ENCODE measurements at places on chromosomes 11 and 22. TPM values are rescaled to one million over a fixed set of nuclear protein-coding genes. Genes with fewer than 3 reads are reported as not detected.

GRCh38 chr11:112225753-112226061, 521 bp upstream of the PTS start:
- H3K27ac ChIP-seq, result peak overlapping the region; percentile 99
- peaks cover 4% of the 10 kb centered on the region for H3K27me3 ChIP-seq
- peaks cover 3% of the 10 kb centered on the region for H3K36me3 ChIP-seq
- no peak for DNase-seq

- H3K27me3 ChIP-seq, result peaks cover 29% of the 10 kb centered on the region
- DNase-seq, result no peak
- H3K36me3 ChIP-seq, result no peaks in the 10 kb centered on the region
- peaks cover 5% of the 10 kb centered on the region for H3K4me1 ChIP-seq
- H3K4me3 ChIP-seq, result peak overlapping the region; percentile 3
Observed at GRCh38 chr11:79437278-79437980, 3.4 kb downstream of the TENM4 start.

DNA sequence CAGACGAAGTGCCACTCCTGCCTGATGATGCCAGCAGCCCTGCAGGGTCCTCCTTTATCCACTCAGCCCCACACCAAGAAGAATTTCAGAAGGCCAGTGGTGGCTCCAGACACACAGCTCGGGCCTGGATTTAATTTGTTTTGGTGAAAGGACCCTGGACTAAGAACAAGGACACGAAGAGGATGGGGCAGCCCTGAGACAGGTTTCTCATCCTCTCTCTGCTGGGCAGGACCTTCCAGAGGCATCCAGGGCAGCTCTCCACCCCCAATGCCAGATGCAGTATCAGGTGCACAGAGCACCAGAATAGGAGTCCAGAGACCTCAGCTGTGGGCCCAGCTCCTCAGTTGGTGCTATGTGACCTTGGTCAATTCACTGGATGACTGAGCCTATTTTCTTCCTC, 72.0 kb downstream of the TRIM29 start:
- no peaks in the 10 kb centered on the region for H3K4me1 ChIP-seq
- H3K27ac ChIP-seq, result no peak overlapping the region
- no peaks in the 10 kb centered on the region for H3K36me3 ChIP-seq

DNA sequence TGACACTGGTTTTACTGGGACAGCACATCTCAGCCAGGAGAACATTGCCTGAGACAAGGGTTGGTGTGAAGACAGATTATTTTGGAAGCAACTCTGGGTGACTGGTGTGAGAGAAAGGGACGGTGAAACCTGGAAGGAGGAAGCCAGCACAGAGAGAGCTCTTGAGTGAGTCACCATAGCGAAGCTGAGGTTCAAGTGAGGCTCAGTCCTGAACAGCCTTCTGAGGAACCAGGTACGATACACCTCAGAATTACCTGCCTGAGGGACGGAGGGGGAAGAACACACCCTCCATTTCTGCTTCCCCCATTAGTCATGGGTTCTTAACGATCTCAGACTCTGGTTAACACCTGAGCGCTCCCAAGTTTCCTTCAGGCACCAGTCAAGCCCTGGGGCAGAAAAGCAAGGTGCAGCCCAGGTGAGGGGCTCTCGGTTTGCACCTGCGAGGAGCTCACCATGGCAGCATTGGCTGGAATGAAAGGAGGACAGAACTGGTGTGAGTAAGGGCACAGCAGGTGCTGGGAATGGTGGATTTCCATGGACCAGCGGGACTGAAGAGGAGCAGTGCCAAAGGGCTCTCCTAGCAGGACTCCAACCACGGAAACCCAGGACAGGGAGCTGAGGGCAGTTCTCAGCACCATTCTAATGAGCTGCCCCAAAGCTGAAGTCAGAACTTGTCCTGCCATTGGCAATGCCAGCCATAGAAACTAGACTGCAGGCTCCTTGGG, 459.3 kb downstream of the OPCML start:
- H3K36me3 ChIP-seq, result no peaks in the 10 kb centered on the region
- no peaks in the 10 kb centered on the region for H3K27me3 ChIP-seq
- no peak for DNase-seq

GRCh38 chr11:116732271-116733042, 40.3 kb downstream of the BUD13 start:
- H3K27ac ChIP-seq, result no peak overlapping the region
- H3K27me3 ChIP-seq, result peaks cover 26% of the 10 kb centered on the region
- peaks cover 7% of the 10 kb centered on the region for H3K4me1 ChIP-seq
- no peak overlapping the region for H3K4me3 ChIP-seq

DNA sequence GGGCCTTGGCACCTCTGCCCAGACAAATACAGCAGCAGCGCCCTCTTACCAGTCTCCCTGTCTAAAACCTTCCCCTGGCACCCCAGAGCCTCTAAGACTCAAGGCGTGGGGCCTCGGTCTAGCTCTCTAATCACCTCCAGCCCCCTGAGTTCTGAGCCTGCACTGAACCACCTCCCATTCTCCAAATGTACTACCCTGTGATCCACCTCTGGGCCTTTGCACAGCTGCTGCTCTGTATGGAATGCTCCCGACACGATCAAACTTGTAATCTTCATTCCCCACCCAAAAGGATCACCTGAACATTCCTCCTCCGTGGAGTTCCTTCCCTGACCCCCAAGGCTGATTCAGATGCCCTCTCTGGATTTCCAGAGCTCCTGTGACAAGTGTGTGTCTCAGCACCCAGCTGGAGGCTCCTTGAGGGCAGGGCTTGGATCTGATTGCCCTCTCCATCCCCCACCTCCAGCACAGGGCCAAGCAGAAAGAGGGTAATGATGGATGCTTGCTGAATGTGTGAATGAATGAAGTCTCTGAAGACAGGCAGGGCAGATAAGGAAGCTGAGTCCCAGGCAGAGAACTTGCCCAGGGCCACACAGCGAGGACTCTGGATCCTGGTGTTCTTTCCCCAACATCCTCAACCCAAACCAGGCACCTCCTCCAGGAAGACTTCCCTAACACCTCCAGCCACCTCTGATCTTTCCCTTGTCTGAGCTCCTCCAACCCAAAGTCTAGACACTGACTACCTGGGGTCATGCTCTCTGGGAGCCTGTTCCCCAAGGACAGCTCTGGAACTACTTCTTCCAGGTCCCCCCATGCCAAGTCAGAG, 18.3 kb downstream of the STARD10 start:
- no peak overlapping the region for H3K27ac ChIP-seq
- no peaks in the 10 kb centered on the region for H3K36me3 ChIP-seq
- H3K27me3 ChIP-seq, result no peaks in the 10 kb centered on the region
- H3K4me1 ChIP-seq, result peaks cover 16% of the 10 kb centered on the region

- H3K27me3 ChIP-seq, result peaks cover 14% of the 10 kb centered on the region
- no peak overlapping the region for H3K4me3 ChIP-seq
- H3K36me3 ChIP-seq, result no peaks in the 10 kb centered on the region
Observed at GRCh38 chr22:23548501-23549197, 31.4 kb downstream of the IGLL1 start.

DNA sequence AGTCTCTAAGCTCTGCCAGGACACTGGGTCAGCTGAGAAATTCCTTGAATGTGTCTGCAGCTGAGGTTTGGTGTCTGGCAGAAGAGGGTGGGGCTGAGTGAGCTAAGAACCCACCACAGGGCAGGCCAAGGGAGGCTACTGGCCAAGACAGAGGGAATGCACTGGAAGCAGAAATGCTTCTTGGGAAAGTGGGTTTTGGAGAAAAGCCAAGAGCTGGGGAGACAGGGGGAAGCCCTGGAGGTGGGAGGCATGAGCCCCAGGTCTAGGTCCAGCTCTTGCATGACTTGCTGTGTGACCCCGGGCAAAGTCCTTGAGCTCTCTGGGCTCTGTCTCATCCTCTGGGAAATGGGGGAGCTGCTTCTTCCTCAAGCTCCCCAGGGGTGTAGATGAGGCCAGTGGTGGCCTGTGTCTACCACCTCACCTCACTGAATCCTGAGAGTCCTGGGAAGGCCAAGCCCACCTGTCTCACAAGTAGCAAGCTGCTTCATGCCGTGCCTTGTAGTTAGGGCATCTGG, 2.3 kb downstream of the MMP11 start:
- H3K27ac ChIP-seq, result no peak overlapping the region
- DNase-seq, result no peak
- H3K36me3 ChIP-seq, result no peaks in the 10 kb centered on the region
- peaks cover 9% of the 10 kb centered on the region for H3K27me3 ChIP-seq
- H3K4me1 ChIP-seq, result peaks cover 8% of the 10 kb centered on the region
- no peak overlapping the region for H3K4me3 ChIP-seq

DNA sequence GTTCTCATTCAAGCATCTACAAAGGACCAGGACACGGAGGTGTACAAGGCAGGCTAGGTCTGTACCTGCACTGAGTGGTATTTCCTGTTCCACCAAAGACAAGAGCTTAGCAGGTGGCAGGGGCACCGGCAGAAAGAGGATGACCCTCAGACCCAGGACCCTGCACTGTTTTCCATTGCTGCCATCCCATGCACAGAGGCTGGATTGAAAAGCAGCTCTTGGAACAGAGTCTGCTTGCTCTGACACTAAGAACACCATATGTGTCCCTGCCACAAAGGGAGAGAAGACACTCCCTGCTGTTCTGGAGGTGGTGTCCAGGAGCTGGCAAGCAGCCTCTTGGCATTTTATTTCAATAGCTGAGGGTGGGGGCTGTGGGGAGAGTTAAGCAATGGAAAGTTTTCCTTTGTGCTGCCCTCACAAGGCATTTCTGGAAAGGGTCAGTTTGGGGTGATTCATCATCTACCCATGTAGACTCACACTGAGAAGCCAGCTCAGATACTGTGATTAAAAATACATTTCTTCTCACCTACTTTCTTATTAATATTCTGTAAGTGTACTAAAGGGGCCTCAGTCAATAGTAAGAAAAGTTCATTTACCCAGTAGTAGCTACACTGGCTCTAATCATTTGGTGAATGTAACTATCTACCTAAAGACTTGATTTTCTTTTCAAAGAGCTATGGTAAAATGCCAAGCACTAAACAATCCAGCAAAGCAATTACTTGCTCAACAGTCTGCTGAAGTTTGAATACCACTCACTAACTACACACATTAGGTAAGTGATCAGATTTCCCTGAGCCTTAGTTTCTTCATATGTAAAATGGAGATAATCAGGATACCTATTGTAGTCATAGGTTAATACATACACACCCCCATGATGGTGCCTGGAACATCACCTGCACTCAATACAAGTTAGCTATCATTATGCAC, 55.2 kb downstream of the SLC1A2 start:
- H3K36me3 ChIP-seq, result no peaks in the 10 kb centered on the region
- DNase-seq, result no peak
- no peak overlapping the region for H3K27ac ChIP-seq
- H3K27me3 ChIP-seq, result peaks cover 4% of the 10 kb centered on the region
- H3K4me1 ChIP-seq, result no peaks in the 10 kb centered on the region
- H3K4me3 ChIP-seq, result no peak overlapping the region

DNA sequence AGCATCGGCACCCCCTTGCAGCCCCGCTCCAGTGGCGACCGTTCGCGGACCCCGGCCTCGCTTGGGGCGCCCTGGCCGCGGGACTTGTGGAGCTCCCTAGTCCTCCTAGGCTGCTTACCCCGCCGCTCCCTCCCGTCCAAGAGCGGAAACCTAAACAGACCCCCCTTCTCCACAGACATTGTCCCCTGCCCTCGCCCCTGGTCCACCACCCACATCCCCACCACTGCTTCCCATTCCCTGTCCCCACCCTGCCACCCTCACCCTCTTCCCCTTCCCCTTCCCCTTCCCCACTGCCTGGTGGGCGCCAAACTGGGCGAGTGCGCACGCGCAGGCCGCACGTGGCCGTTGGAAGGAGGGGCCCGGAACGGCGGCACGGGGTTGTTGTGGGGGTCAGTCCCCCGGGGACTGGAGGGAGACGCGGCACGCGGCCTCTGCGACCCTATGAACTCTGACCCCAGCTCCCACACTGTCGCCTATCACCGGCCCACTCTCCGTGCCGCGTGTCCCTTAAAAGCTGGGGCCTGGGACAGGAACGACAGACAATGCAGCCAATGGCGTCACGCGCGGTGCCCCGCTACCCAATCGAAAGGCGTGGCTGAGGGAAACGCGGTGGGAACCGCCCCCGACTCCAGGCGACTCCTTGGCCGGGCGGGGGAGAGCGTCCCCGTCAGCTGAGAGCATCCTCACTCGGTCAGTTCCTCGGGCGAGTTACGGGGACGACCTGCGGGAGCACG, at the start of gene SNX32:
Gene SNX32 (plus strand): TSS at position 667 of the 734 bp plus-strand sequence. CDS start 103 bp downstream, outside the sequence.
- H3K27ac ChIP-seq, result peak within 1 kb of the TSS; percentile 74
- peaks cover 24% of the 10 kb centered on the region for H3K4me1 ChIP-seq
- no peaks in the 10 kb centered on the region for H3K36me3 ChIP-seq
- H3K27me3 ChIP-seq, result peaks cover 2% of the 10 kb centered on the region
- peak; percentile 90 for DNase-seq
- H3K4me3 ChIP-seq, result peak within 1 kb of the TSS; percentile 93

DNA sequence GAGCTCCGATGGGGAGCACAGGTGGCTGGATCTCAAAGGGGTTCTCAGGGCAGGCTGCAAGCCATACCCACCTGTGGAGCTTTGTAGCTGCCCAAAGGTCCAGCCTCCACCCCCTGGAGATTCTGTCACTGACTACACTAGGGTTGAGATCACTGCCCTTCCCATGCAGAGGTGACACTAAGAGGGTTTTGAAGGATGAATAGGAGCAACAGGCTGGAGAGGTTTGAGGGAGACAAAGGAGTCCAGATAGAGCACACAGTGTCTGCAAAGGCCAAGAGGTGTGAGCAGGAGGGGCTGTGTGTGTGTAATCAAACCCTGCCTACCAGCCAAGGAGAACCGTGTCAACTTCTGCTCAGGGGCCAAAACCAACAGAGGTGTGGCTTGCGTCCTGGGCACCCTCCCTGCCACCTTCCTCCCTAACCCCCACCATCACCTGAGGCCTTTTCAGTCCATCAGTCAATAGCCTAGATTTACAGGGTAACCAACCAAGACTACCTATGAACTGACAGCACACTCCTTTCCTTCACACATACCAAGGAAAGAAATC, 43.0 kb upstream of the WNT11 start:
- H3K36me3 ChIP-seq, result no peaks in the 10 kb centered on the region
- no peak for DNase-seq
- no peaks in the 10 kb centered on the region for H3K27me3 ChIP-seq
- H3K27ac ChIP-seq, result no peak overlapping the region

DNA sequence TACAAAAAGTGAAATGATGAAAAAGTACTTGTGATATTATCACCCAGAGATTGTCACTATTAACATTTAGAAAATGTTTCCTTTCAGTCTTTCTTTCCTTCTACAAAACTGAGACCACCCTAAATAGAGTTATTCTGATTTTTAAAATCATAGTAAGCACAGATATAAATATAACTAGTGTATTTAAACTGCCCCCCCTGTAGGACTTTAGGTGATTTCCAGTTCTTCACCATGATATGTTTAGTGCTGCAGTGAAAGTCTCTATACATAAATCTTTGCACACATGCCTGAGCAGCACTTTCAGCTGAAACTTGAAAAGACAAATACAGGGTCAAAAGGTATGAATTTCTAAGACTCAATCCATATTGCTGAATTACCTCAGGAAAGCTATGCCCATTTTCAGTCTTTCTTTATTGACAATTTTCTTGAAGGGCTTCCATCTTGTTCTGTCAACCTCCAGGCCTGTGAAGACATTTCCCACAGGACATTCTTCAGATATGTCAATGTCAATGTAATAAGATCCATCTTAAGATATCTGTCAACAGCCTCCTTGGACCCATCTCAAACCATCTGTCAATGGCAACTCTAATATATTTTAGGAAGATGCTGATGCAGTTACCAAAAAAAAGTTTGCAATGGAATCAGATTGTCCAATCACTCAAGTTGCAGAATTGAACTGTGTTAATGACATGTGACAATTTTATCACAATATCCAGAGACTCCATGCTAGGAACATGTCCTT, 30.8 kb upstream of the LDLRAD3 start:
- H3K4me1 ChIP-seq, result no peaks in the 10 kb centered on the region
- no peaks in the 10 kb centered on the region for H3K36me3 ChIP-seq
- no peak overlapping the region for H3K4me3 ChIP-seq
- no peak for DNase-seq

- H3K27ac ChIP-seq, result peak overlapping the region; percentile 84
- DNase-seq, result no peak
- peaks cover 26% of the 10 kb centered on the region for H3K36me3 ChIP-seq
- H3K27me3 ChIP-seq, result no peaks in the 10 kb centered on the region
- H3K4me3 ChIP-seq, result no peak overlapping the region
- H3K4me1 ChIP-seq, result peaks cover 6% of the 10 kb centered on the region
Observed at GRCh38 chr22:44183287-44183588, 2.5 kb downstream of the PARVG start.

The CEP126 gene
- total RNA-seq, result 2.2 TPM

The MMP7 gene
- total RNA-seq, result not detected

The SLC22A25 gene
- not detected for total RNA-seq
